ENCODE measurements at places on chromosomes 2 and 18.

DNA sequence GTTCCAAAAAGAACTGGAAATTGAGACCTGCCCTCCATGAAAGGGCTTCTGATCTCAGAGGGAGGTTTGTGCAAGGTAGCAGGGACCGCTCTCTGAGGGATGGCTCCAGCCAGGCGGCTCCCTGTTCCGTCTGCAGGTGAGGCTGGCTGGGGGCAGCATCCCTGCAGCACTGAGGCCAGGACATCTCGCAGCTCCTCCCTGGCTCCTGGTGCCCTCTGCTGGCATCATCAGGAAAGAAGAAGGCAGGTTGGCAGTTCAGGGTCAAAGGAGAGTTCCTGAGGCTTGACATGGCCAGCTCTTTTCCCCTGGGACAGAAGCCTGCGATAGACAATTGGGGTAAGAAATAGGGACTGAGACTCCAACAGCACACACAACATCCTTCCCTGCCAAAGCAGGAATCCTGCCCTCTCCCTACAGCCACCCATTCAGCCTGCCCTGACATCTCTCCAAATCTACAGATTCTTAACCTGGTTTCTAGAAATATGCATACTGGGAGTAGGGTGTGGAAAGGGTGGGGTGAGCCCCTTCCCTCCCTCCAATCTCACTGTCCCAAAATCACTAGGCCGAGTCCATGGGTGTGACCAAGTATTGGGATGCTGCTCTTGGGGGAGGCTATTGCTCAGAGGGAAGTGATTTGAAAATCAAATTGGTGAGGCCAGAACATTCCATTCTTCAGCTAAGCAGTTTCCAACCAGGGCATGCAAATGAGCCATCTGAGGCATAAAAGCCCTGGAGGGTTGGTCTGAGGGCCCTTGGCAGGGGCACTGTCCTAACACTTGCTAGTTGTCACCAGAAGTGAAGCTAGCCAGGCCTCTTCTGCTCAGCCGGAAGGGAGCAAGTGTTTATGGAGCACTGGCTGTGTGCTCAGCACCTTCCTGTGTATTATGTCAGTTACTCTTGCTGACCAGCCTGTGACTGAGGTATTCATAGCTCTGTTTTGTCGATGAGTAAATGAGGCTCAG, 185.4 kb downstream of the TFCP2L1 start:
- peak; percentile 55 for DNase-seq

DNA sequence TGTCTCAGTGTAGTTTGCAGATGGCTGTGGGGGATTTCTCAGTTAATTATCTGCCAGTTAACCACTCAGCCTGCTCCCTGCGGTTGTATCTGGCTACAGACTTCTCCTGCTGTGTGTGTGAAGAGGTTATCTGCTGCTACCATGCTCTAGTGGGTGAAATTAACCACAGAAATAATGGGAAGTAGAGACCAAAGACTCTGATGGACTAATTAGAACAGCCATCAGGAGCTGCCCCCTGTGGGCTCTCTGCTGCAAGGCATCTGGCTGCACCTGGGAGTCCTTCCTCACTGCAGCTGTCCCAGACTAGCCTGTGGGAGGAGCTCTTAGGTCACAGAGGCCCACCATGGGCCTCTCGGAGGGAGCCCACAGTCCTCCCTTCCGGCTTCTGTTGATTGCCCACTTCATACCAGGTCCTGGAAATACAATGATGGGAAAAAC, 66.6 kb downstream of the CTIF start:
- DNase-seq, result peak; percentile 71

GRCh38 chr2:218895326-218895725, 14.7 kb downstream of the WNT10A start:
- DNase-seq, result no peak

- DNase-seq, result peak; percentile 74
Measured at GRCh38 chr2:28751956-28752630, 463 bp downstream of the PPP1CB start.

DNA sequence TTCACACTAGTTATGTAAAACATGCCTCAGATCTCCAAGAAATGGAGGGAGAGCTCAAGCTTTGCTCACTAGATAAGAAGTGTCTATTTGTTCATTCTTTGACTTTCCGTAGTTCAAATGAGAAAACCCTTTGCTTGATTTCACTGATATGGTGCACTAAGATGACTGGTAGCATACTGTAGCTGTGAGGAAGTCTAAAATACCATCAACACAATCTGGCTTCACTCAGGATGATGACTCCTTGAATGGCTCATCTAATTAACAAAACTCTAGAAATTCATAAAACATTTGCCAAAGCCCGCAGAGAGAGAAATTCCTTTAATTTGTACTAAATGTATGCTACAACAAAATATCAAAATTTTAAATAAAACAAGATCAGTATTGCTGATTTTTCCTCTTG, 152.8 kb upstream of the STK17B start:
- DNase-seq, result no peak

DNA sequence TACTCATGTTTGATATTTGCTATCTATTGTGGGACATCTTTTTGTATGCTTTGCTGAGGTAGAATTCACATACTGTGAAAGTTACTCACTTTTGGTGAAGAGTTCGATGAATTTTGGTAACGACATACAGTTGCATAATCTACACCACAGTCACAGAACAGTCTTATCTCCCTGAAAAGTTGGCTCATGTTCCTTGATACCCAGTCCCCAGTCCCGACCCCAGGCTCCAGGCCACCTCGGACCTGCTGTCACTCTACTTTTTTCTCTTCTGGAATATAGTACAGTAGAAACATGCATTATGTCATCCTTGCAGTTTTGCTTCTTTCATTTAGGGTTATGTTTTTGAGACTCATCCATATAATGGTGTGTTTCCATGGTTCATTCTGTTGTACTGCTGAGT, 191.7 kb downstream of the FAM210A start:
- no peak for DNase-seq

DNA sequence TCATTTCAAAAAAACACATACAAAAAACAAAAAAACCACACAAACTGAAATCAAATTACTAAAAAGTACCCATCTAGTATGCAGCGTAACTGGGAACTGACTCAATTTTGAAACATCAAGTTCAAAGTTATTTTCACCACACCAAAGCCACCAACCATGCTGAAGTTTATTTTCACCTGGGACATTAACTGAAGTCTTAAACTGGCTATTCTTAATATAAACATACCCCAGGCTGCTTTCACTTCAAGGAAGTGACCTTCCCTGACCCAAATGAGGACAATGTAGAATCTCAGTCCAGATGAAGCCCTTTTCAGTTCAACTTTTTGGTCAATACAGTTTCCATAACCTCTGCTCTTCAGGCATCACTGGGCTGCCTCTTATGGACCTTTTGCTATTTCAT, 84.6 kb downstream of the PIGN start:
- no peak for DNase-seq

- no peak for DNase-seq
Measured at GRCh38 chr18:56639104-56639381, 651 bp upstream of the TXNL1 start.

GRCh38 chr2:155223781-155224406, 525.4 kb downstream of the KCNJ3 start:
- DNase-seq, result no peak

GRCh38 chr2:70887550-70888246, 48.0 kb upstream of the ATP6V1B1 start:
- peak; percentile 87 for DNase-seq

- DNase-seq, result no peak
Measured at GRCh38 chr18:69889009-69889408, 58.7 kb downstream of the CD226 start.

DNA sequence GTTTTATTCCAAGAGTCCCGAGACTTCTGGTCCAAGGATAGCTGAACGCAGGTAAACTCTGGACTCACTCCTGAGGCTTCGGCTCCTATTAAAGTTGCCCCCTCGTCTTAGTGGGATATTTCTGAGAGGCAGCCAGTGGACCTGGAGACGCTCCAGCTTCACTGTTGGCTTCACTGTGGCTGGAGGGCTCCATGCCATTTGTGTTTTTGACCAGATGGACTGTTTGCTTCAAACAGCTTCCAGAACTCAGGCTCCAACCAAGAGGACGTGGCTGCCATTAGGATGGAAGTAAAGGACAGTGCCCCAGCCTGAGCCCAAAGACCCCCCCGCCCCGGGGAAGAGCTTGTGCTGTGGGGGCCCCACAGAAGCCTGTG, 94.4 kb upstream of the LDAH start:
- no peak for DNase-seq

DNA sequence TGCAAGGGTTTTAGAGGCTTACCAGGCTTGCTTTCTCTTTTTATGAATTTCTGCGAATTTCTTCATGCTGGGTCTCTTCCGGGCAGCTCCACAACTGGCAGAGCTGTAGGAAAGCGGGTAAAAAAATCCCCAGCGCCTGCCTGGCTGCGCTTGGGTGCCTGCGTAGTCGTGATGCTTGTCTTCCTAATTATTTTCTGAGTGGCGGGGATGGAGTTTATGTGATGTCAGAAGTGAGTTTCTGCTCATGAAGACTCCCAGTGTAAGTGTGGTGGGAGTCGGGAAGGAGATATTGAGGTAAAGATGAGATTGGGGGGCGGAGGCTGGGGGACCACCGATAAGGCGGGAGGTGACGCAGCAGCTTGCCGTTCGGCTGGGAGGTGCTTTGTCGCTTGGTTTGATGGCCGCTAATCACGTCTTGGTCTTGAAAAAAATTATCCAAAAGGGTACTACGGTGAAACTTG, 229.8 kb downstream of the LDLRAD4 start:
- no peak for DNase-seq

DNA sequence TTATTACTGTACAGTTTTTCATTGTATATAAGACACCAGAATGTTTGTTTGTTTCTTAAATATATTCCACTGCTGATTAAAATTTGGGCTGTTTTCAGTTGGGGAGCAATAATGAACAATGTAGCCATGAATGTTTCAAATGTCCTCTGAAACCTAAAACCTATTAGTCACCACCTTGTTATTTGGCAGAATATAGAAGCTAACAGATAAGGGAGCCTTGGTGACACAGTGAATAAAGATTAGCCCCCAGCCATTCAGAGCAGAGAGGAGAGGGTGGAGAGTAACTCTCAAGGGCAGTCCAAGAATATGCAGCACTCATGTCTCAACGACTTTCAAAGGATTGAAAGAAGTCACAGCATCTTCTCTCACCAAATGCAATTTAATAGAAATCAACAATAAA, 43.1 kb upstream of the ATP8B1 start:
- no peak for DNase-seq

GRCh38 chr2:198587741-198588140, 783.3 kb downstream of the PLCL1 start:
- no peak for DNase-seq

DNA sequence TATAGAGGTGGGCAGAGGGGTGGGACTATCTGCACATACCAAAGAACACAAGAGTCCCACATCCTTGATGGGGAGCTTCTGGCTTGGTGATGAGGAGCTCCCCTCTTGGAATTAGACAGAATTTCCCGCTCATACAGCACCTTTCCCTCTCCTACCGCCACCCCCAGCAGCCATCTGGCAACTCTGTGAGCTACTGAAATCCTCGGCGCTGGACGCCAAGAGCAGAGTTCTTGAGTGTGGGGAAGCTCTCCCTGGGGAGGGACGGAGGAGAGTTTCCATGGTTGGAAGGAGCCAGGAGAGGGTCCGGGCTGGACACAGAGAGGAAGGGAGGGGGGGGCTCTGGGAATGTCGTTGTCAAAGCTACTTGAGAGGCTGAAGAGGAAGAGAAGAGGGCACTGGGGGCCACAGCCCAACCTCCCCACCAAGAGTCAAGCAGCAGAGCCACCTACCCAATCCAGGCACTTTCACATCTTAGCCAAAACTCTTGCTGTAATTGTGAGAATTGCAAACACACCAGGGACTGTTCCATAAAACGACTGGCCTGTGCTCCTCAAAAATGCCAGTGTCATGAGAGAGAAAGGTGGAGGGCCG, 89.4 kb upstream of the MCFD2 start:
- DNase-seq, result no peak

DNA sequence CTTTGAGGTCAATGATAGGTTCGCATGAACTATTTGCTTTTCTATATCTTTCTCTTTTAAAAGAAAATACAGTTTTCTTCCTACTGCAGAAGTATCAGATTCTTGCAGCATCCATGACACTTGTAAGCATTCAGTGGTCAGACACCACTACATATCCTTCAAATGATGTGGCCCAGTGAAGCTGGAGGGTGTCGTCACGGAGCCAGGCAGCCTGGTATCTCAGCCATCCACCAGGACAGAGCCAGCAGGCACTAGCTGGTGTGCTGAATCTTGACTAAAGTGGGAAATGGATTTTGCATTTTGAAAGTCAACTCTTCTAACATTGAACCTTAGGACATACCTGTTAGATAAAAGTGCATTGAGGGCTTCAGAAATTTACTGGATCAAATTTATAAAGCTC, 5.4 kb downstream of the KLHL14 start:
- DNase-seq, result no peak

DNA sequence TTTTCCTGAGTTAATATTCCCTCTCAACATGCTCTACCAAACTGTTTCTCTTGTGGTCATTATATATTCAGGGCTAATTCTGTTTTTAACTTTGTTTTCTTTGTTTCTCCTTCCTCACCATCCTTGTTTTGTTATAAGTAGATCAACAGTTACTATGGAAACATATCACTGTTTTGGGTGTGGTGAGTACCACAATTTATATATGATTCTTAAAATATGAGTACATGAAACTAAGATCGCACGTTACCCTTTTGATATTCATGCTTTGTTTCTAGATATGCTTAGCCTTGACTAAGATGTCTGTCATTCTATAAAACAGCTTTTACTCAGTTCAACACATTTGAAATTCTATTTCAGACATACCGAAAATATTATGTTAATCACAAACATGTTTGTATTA, 232.3 kb upstream of the ITGA4 start:
- DNase-seq, result no peak

- DNase-seq, result no peak
Measured at GRCh38 chr18:5747678-5748077, 147.6 kb downstream of the TMEM200C start.

- DNase-seq, result no peak
Measured at GRCh38 chr2:69846182-69847067, 17.0 kb downstream of the GMCL1 start.

DNA sequence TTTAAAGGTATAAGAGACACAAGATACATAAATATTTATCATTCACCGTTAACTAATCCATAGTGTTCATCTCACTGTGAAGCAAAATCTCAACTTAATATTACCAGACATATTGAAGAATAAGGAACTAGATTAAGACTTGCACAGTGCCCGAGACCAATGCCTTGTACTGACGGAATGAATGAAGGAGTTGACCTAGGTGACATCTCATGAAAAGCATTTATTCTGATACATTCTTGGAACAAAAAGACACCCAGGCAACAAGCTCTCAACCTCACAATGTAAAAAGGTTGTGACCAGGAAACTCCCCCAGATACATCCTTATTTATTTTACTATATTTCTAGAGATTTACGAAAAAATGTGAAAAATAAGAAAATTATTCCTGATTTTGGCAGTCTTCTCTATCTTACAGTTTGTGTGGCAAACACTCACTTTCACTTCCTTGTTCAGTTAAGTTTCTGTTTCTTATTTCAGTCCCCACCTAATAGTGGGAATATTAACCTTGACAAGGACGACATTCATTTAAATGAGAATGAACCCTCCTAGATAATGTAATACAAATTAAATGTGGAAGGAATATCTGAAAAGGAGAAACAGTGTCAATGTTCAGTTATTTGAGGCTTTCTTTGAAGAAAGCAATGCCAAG, 28.4 kb downstream of the M1AP start:
- no peak for DNase-seq

GRCh38 chr18:74906184-74906583, 302.8 kb downstream of the PTGR3 start:
- no peak for DNase-seq

Measured in WTC11 (cell line).